Right ventricle myocardium inferior (tissue), 1 donor: ENCODE measurements at places on chromosomes 5 and 9. TPM values are rescaled to one million over a fixed set of nuclear protein-coding genes. Genes with fewer than 3 reads are reported as not detected.

GCNT1 gene
- total RNA-seq: 3.2 TPM

PDCD1LG2 gene
- 3.3 TPM for total RNA-seq

TEK gene
- 21.1 TPM for total RNA-seq

CDC20B gene
- not detected for total RNA-seq

NPDC1 gene
- total RNA-seq: 69.0 TPM

DNA sequence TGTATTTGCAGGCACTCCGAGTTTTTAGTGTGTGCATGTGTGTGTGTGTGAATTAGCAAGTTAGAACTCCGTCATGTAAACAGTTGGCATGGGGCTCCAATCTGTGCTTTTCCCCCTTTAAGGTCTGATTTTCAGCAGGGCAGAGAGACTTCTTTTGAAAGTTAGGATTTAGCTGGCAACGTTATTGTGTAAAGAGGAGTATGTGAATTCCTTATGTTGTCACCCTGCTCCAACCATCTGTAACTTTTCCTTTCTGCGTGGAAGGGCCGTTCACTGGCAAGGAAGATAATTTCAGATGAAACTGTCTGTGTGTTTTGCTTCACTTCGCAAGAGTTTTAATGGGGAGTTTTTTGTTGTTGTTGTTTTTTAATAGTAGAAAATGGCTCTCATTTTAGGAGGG lies 332 bp downstream of the SGCD start:
- DNase-seq: no peak
